Endothelial cell (in vitro differentiated cells): ENCODE measurements at places on chromosomes 12 and 14.

GRCh38 chr12:102652645-102653313, 172.4 kb upstream of the IGF1 start:
- DNase-seq = no peak

DNA sequence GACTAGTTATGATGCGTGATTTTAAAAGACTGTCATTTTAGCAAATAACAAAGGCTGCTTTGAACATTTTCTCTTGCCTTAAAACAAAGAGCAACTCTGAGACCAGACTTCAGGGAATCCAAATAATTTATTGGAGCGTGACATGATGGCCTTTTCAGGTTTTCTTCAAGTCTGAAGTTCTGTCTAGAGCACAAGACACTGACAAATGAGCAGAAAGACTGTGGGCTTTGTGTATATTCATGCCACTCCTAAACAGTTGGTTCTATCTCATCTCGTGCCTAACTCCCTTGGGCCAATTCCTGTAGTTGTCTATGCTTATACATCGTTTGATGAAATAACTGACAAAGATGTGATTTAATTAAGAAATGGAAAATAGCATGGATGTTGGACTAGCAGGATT, 47.5 kb downstream of the IFT81 start:
- no peak for DNase-seq

DNA sequence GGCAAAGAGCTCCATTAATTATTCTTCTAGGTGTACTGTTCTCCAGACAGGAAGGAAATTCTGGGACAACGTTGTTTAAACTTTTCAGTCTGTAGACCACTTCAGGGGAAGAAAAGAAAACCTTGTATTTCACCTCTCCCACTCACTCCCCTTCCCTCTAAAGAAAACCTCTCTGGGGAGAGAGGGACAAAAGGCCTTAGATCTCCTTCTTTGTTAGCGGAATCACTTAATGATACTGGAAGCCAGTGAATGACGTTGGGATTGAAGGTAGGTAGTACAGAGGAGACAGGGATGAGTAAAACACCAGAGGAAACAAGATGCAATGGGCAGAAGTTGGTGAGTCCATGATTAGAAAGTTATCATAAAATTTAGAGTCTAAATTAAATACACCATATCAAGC, 38.7 kb upstream of the SGPP1 start:
- DNase-seq = no peak

- no peak for DNase-seq
Measured at GRCh38 chr12:4653691-4654090, 4.8 kb downstream of the NDUFA9 start.

DNA sequence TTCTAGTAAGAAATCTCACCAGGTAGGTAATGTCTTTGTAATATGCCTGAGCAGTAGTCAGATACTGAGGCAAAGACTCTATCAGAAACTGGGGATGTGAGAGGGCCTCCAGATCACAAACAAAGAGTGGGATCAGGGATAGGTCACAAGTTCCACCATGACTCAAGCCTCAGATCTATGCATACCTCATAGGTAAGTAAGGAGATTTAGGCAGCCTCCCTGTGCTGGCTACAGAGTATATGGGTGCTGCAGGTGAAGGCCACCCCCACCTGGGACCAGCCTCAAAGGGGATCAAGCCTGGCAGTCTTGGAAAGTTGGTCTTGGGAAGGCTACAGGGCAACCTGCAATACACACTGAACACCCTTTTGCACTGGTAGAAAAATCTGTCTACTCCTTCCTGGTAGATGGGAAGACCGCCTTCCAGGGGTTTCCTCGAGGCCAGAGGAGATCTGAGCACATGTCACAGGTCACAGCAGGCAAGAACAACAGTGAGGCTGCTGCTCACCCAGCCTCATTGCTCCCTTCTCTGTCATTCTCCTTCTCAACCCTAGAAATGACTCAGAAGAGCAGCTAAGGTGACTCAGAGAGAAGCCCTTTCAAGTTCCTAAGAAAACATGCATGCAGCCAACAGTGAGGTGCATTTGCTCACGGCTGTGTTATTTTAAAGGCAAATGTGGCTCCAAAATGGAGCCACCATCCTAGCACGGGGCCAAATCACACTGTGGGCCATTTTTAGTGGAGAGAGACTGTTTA, 143.4 kb upstream of the CDKN3 start:
- DNase-seq = no peak

DNA sequence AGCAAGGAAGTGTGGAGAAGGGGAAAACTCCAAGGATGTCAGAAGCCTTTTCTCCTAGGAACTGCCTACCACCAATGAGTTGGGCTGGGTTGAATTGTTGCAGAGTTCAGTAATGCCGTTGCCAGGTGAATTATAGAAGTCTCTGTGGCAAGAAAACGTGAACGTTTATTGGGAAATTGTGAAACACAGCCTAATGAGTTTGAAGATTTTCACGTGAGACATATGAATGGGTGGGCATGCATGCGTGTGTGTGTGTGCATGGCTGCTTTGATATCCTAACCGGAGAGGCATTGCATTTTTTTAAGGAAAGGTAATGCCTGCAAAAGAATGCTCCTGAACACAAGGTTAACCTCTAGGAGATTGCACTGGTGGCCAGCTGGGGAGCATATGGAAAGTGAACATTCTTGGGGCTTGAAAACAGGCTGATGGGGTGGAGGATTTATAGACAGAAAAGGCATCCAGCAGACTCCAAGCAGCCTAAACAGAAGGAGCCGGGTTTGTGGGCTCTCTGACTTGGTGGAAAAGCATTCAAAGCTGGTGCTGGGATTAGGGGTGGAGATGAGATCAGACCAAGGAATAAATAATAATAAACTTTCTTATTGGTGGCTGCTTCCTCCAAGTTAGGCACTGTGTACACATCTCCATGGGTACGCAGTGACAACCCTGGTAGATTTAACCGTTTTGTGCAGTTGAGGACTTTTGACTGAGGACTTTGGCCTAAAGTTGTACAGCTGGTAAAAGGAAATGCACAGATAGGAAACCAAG, 67.8 kb downstream of the NTF3 start:
- DNase-seq = no peak

DNA sequence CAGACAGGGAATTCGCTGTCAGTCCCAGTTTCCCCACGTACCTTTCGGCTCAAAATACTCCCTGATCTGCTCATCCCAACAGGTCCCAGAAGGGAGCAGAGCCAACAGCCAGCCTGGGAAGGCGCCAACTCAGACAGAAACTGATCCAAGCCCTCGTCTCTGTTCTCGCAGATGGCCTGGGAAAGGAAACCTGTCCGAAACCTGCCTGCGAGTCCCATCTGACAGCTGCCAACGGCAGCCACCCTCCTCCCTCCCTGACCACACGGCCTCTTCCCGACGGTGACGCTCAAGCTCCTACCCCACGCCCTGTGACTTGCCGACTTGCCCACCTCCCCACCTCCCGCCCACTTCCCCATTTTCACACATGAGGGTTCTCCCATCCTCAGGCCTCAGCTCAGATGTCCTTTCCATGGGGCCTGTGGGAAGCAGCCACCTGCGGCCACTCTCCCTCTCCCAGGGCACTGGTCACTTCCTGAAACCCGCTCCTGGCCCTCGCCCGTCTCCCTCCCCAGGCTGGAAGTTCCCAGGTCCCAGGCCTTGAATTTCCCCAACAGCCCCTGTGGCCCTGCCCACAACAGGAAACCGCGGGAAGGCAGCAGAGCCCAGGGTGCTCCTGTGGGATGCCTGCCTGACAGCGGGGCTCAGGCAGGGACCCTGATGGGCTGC, 60.9 kb upstream of the FBRSL1 start:
- DNase-seq = no peak

- no peak for DNase-seq
Measured at GRCh38 chr12:110647631-110648040, 33.7 kb downstream of the TCTN1 start.

GRCh38 chr12:29043069-29043468, 106.0 kb upstream of the FAR2 start:
- no peak for DNase-seq

DNA sequence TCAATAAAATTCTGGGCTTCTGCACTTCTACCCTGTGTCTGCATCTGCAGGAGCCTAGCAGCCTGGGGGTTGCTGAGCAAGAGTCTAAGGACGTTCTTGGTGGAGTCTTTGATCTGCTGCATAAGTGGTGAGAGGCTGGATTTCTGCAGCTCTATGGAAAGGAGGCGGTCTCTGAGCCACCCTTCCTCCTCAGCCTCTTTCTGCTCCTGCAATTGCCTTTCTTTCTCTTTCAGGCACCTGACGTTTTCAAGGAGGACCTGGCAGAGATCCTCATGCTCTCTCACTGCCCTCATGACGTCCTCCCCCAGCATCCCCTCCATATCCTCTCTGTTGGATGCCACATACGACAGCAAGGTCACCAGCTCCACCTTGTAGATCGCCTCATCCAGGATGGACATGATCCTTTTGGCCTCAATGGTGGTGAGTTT, 13.6 kb upstream of the TPCN1 start:
- no peak for DNase-seq

GRCh38 chr14:92718664-92719063, 29.8 kb downstream of the LGMN start:
- no peak for DNase-seq

- no peak for DNase-seq
Measured at GRCh38 chr14:69685716-69686115, 74.3 kb downstream of the SUSD6 start.

DNA sequence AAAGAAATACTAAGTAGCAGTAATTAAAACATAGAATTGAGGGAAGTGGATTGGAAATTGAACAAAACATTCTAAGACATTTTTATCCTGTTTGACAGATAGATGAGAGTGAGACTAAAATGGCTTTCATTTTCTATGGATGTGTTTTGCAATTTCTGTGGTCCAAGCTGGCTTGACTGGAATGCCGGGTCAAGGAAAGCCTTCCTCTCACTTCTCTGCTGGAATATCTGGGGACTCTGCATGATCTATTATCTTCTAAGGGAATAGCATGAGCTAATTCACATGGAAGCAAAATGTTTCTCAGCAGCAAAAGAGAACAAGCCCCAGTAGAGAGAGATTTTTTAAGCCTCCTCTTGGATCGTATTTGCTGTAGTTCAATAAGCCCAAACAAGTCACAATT, 407.9 kb upstream of the ATXN7L3B start:
- DNase-seq = no peak

GRCh38 chr12:46214668-46215436, 54.0 kb downstream of the SLC38A1 start:
- no peak for DNase-seq

DNA sequence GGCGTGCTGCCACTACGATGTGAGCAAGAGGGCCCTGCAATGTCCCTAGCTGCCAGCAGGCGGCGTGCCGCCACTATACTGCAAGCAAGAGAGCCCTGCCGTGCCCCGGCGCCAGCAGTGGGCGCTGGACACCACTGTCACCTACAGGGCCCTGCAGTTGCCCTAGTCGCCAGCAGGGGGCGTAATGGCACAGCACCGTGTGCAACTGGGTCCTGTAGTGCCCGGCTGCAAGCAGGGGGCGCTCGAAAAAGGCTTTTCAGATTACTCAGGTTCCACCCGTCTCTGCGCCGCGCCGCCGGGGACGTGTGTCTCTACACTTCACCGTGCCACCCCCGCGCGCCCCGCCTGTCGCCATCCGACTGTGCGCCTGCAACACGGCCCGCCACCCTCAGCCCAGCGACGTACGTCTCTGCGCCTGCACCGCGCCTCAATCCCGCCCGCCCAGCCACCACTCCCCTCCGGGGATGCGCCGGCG, 1356.9 kb downstream of the TMEM121 start:
- DNase-seq = no peak

DNA sequence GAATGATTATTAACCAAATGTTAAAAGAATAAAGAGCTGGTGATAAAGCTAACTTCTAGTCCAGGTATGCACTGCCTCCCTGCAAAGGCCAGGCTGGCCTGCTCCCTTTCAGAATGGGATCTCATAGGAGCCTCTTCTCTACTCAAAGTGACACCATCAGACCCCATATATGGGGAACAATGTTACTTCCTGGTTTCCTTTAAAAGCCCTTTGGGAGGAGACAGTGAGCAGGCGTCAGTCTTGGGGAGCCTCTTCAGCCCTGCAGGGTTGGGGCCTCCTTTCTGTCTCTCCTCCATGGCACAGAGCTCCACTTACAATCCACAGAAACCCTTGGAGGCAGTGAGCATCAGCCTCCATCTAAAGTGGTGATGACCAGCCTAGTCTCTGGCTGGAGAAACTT, 17.3 kb upstream of the GPRC5A start:
- DNase-seq = no peak

DNA sequence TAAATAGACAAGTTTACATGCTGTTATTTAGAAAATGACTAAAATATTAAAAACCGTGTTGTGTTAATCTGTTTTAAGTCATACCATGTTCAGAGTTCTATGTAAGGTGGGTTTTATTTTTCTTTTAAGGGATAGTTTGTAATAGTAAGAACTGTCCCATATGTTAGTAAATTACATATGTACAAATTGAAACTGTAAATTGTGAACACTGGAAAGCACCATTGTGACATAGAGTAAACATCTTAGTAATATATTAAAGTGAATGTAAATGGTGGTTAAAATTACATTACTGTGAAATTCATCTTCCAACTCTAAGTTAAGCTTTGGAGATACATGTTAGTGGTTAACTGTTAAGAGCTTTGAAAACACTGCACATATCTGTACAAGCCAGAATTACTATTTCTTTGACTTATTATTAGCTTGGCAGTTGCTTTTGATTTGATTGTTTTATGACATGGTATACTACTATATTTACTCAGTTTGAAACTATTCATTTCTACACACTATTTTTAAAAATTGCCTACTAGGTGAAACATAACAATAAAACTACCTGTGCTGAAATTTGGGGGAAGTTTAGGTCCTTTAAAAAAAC, 27.4 kb upstream of the DIP2B start:
- DNase-seq = no peak

GRCh38 chr12:20695232-20695631, at the start of gene SLCO1C1:
SLCO1C1 (plus strand) TSS chr12:20695332; CDS start chr12:20699577, 4,245 bp downstream.
- DNase-seq = no peak

- DNase-seq = peak; percentile 55
Measured at GRCh38 chr12:40622246-40622838, 69.9 kb upstream of the CNTN1 start.

GRCh38 chr14:93012951-93013719, 90.2 kb downstream of the CHGA start:
- no peak for DNase-seq

DNA sequence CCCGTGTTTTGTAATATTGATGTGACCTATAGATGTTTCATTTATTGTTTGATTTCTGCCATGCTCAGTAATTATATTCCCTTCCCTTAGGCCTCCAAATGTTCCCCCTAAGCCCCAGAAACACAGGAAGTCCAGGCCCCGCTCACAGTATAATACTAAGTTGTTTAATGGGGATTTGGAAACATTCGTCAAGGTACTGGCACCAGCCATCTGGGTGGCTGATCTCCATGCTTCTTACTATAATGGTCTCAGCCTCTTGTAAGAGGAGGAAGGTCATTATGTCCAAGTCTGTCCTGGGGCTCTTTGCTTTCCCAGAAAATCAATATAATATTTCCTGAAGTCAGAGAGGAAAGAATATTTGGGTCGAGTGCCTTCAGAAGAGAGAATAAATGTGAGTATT, 130.9 kb downstream of the KICS2 start:
- no peak for DNase-seq

GRCh38 chr12:127260531-127260930, 1006.4 kb upstream of the TMEM132C start:
- DNase-seq = no peak
